NCI-H1930 (cell line): ENCODE measurements at places on chromosomes 2 and 18.

DNA sequence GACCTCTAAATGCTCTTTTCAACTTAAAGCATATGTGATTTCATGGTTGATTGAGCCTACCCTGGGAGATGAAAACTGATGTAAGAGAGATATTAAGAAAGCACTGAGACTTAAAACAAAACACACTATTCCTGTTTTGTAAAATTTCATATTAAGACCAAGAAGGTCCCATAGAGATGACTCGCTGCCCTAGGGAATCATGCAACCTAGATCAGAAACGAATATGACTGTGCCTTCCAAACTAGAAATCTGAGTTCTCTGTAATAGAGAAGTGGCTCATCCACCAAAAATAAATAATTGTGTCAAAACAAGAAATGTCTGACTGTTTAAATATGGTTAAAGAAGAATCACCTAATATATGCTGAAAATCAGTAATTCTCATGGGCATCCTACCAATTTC, 776.8 kb upstream of the SOX11 start:
- no peak for DNase-seq

DNA sequence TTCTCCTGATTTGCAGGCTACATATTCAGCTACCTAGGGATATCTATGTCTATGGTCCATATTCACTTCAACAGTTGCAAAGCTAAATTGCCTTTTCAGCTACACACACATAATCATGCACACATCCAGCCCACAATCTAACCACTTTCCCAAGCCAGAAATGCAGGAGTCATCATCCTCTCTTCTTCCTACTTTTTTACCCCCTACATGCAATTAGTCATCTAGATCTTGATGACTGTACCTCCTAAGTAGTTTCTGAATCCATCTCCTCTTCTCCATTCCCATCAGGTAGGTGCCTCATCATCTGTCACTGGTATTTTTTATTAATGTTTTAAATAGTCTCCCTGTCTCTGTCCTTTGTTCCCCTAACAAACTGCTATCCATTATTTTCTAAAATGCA, 23.7 kb upstream of the SPRED2 start:
- no peak for DNase-seq

GRCh38 chr2:196427986-196428634, 211.4 kb upstream of the CCDC150 start:
- DNase-seq = no peak

DNA sequence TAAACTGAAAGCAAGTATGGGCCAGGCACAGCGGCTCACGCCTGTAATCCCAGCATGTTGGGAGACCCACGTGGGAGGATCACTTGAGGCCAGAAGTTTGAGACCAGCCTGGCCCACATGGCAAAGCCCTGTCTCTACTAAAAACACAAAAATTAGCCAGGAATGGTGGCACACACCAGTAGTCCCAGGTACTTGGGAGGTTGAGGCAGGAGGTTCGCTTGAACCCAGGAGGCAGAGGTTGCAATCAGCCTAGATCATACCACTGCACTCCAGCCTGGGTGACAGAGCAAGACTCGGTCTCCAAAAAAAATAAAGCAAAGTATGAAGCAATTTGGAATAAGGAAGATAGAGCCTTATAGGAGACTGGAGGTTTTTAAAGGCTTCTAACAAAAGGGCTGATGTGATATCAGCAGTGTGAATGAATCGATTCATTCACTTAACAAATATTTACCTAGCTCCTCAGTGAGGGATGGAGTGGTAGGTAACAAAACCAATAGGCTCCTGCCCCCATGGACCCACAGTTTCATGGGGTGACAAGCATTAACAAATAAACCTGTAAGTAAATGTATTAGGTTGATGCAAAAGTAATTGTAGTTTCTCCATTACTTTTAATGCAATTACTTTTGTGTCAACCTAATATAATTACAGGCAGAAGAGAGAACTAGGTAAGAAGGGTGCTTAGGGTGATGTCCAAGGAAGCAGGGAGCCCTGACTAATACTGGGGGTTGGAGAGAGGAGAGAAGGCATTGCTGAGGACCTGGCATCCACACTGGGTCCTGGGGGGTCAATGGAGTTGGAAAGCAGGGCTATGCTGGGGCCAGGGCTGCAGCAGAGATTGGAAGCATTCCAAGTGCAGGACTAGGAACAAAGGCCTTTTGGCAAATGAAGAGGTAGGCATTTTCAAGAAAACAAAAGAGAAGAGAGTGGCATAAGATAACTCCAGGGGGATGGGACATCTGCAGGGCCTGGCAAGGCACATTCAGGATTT, 195.4 kb upstream of the ARL4C start:
- no peak for DNase-seq

GRCh38 chr2:128464456-128464855, 145.8 kb upstream of the HS6ST1 start:
- DNase-seq = no peak

GRCh38 chr2:47254464-47254863, 99.4 kb upstream of the STPG4 start:
- DNase-seq = no peak

DNA sequence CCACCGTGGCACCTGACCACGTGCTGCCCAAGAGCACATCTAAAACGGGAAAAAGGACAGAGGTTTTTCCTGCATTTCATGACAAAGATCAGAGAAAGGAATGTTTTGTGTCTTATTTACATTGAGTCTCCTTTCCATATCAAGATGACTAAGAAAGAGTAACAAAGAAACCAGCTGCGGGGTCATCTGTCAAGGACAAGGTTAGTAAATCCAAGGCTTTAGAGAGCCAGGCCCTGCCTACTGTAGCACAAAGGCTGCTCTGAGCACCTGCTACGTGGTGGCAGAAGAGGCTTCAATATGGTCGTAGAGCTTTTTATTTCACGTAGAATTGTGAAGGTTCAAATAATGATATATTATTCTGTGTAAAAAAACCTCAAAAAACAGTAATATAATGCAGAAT, 51.0 kb downstream of the PRELID3A start:
- no peak for DNase-seq

DNA sequence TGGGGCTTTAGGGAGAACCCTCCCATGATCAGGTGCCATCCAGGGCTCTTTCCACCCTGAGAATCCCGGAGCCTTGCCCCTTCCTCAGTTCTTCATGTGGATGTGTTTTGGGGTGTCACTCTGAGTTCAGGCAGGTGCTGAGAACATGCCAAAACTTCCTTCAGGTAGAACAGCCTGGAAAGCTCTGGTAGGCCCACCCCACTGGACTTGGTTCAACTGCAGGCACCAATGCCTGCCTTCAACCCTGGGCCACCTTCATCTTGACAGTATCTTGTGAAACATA, 85.8 kb downstream of the EPAS1 start:
- DNase-seq = no peak

GRCh38 chr2:152511981-152512380, 177.0 kb downstream of the FMNL2 start:
- DNase-seq = no peak

DNA sequence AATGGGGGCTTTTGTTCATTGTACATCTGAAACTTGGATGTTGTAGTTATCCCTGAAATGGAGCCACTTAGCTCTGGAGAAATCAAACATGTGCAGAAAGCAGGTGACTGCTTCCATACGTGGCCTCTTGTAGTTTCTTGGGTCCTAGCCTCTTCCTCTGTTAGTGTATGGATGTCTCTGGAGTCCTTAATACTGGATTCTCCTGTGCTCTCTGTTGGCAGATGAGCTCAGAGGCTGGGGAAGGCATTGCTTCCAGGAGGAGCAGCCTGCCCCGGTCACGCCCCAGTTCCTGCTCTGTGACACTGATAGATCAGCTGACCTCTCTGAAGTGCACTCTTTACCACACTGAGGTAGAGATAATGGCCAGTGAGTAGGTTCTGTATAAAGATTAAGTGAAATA, 176.2 kb downstream of the LDLRAD4 start:
- no peak for DNase-seq

- DNase-seq = no peak
These were observed 38.9 kb downstream of the DHX57 start for GRCh38 chr2:38836791-38837190.

DNA sequence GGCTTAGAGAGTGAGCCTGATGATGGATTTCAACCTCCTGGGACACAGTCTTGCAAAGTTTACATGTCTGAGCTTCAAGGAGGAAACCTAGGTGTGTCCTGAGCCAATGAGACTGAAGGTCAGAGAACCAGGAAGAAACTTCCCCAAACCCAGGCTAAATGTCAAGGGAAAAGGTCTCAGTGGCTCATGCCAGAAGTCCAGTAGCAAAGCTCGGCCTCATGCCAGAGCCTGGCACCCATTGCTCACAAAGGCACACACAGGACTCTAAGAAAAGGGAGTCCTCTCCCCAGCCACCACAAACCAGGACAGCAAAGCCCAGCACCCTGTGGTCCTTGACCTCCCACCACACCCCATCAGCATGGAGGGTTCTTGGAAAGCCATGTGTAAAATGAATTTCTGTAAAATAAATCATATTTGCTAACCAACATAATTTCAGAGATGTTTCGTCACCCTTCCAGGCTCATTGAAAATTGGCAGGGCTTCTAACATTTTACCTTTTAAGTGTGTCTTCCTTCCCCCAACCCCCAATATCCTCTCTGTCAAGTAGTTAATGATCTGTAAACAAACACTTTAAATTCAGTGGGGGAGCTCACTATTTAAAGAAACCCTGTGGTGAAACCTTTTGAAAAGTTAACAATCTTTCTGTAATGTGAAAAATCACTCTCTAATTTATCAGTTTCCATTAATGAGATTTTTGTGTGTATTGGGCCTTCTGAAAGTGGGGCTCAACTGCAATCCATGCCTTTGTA, 77.1 kb downstream of the BCL11A start:
- no peak for DNase-seq

- no peak for DNase-seq
These were observed 46.8 kb upstream of the BIN1 start for GRCh38 chr2:127153691-127154158.

- no peak for DNase-seq
These were observed 174.0 kb upstream of the PIEZO2 start for GRCh38 chr18:11323359-11323819.
